ENCODE measurements at places on chromosomes 6 and 20.

- no peak for DNase-seq
Observed at GRCh38 chr20:44582311-44583025, at the start of gene PKIG. TSS of gene PKIG (plus strand) at chr20:44582579. CDS start at chr20:44614557, 31,978 bp downstream.

DNA sequence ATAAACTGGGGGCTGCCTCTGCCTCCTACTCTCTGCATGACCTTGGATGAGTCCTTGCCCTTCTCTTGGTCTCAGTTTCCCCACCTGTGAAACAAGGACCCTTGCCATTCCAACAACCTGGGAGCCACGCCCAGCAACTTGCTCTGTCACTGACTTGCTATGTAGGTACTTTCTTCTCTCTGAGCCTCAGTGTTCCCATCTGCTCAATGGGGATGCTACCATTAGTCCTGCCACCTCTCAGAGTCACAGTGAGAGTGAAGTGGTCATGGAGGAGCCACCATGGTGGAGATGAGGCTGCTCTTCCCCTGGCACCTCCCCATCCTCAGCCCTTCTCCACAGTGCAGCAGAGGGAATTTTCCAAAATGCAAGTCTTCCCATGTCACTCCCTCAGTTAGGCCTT is 70.6 kb downstream of the CDH22 start:
- no peak for DNase-seq

GRCh38 chr6:132259070-132259469 is 142.2 kb downstream of the MOXD1 start:
- no peak for DNase-seq

DNA sequence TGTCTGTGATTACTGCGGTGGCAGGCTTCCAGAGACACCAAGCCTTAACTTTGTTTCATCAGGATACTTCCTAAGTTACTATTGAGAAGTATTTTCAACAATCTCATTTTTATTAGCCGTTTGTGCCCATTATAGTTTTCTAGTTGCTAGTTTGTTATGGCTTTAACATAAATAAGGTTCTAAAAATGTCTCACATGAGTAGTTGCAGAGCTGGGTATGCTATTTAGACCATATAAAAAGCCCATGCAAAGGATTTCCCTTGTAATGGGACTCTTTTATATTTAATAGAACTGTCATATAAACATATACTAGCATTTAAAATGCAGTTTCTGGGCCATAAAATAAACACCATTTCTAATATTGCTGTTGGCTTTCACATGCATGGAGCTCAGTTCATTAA is 205.3 kb upstream of the TCF21 start:
- no peak for DNase-seq

GRCh38 chr6:41785689-41786450 is 1.6 kb upstream of the TOMM6 start:
- DNase-seq, result no peak

GRCh38 chr6:156850353-156850752 is 73.2 kb downstream of the ARID1B start:
- DNase-seq, result no peak

- no peak for DNase-seq
Observed at GRCh38 chr20:49620364-49621240, 52.7 kb upstream of the PTGIS start.

- DNase-seq, result no peak
Observed at GRCh38 chr6:74598462-74599393, 607.1 kb downstream of the COL12A1 start.

DNA sequence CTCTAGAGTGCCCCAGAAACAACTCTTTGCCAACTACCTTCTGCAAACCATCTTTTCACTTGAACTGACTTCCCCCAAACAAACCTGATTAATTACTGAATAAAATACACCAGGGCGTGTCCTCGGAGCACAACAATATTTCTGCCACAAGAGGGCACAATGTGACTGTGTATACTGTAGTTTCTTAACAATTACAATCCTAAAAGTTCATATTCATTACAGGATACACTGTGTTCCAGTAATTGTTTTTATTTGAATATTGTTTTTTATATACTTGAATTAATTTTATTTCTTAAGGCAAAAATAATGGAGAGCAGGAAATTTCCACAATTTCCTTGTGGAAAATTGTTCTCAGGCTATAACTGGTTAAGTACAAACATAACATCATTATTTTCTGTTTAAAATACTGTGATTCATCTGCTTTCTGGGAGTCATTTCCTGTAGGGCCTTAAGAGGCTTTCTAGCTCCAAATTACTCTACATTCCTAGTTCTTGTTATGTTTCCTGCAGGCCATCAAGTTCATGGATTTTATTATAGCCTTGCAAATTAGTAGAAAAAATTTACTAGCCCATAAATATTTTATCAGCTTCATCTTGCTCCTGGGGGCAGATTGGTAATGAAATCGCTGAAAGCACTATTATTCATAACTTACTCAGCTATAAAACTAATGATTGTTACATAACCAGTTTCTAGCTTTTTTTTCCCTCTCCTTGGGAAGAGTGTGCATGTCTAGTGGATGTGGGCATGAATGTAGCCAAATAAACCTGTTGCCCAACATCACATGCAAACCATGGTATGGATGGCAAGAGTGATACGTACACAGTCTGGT is 51.9 kb upstream of the SLC22A16 start:
- DNase-seq, result no peak

- DNase-seq, result no peak
Observed at GRCh38 chr6:152270301-152270925, 366.7 kb downstream of the SYNE1 start.

DNA sequence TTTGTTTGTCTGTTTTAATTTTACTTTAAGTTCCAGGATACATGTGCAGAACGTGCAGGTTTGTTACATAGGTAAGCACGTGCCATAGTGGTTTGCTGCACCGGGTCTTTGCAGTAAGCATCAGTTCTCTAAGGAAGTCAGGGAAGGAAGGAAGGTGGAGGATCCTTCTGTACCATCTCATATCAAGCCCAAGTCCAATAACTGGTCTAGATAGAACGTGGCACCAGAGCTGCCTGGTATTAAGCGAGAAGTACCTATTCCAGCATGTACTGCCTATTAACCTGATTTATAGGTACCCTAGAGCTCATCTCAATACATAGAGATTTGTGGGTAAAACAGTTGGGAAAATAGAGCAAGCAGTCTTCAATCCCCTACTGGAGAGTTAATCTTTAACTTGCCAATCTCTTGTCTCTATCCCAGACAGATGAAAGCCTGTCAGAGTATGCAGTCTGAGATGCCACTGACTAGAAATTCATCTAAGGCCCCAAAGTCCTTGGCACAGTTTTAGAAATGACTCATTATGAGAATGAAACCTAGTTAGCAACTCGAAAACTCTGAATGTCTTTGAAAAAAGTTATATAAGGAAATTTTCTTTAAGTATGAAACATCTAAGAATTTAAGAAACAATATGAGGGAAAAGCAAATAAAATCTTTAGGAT is 144.9 kb downstream of the TFAP2A start:
- no peak for DNase-seq

- DNase-seq, result no peak
Observed at GRCh38 chr6:38305995-38306681, 333.6 kb downstream of the BTBD9 start.

DNA sequence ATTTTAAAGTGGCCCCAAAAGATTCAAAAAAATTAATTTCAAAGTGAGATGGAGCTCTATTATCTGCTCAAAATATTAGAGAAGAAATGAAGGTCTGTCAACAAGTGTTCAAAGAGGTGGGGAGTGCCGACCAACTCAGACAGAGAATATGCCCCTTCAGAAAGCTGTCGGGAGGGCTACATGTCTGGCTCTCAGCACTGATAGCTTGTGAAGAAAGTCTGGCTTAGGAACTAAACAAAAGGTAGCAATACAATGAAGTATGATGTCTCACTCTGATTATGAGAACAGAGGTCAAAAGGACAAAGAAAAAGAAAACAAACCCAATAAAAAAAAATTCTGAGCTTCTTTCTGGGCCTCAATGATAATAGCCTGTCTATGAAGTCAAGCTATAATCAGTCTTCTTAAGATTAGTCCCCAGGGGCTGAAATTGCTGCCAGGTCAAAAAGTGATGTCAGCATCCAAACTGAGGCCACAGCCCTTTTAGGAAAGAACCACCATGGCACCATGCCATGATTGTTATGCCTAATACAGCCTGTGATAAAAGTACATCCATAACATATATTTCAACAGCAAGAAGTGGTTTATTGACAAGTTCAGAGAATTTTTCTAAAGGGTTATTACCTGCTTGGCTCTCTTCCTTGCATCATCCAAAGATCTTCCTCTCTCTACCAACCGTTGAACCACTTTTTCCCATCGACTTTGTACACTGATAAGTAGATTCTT is 150.9 kb downstream of the DST start:
- DNase-seq, result no peak

GRCh38 chr20:34876406-34877282 is at the start of gene ACSS2:
TSS of gene ACSS2 (plus strand) at chr20:34876612. CDS start at chr20:34876646, 34 bp downstream.
- DNase-seq, result peak; percentile 95

DNA sequence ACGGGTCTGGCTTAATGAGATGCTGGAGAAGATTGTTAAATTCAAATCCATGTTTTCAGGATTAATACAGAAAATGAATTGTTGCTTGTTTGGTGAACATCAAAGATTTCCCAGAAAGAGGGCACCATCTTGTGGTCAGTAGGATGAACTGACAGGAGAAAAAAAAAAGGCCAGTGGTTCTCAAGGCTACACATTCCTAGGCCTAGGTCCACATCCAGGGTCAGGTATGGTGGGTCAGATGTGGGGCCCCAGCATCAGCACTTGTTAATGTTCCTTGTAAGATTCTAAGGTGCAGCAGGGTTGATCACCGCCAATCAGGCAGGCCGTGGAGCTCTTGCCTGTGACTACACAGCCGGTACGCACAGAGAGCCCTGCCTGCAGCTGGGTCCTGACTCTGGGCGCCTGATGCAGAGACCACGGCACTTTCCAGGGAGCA is 34.0 kb upstream of the FOXO3 start:
- DNase-seq, result no peak

GRCh38 chr6:5892669-5893068 is 114.1 kb downstream of the NRN1 start:
- no peak for DNase-seq

GRCh38 chr6:91435630-91436029 is 848.8 kb upstream of the MAP3K7 start:
- no peak for DNase-seq

DNA sequence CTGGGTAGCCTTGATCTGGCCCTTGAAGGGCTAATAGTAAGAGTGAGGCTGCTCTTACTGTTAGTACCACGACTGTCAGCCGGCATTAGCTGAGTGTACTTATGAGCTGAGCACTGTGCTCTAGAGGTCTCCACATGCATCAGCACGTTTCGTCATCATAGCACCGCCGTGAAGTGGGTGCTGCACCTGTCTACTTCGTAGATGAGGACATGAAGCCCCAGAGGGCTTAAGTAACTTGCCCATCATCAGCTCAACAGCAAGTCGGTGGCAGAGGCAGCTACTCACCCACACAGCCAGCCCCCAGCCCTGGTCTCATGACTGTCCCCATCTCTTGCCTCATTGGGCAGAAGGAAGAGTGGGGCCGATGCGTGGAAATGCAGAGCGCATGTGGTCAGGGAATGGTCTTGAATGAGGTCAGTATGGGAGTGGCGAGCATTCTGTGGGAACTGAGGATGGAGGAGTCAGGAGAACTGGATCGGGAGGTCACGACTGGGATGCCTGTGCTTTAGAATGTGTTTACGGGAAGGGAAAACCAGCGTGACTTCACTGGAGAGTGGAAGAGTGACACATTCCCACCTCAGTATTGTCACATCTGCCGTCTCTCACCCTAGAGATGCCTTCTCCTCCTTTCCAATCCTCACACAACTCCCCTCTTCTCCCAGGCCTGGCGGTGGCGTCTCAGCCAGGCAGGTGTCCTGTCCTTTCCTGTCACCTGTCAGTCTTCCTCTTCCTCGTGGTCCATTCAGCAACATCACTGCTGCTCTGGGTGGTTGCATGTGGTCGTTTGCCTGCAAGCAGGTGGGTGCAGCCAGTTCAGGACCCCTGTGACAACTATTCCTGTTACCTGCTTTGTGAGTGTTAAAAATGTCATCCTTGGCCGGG is 6.0 kb downstream of the SYTL3 start:
- DNase-seq, result no peak

DNA sequence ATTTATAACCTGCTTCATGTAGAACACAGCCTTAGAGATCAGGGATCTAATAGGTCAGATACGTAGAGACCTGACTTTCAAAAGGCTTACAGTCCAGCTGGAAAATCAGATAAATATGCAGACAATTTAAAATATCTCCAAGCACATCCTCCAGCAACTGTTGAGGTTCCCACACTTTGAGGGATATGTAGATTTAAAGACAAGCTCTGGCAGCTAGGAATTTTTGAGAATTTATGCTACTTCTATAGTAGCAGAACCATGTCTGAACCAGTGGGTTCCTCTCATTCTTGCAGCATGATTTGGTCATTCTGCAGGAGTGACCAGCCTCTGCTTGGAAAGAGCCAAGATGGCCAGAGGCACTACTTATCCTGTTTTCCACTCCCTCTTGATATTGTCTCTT is 60.5 kb downstream of the CYB5R4 start:
- no peak for DNase-seq

DNA sequence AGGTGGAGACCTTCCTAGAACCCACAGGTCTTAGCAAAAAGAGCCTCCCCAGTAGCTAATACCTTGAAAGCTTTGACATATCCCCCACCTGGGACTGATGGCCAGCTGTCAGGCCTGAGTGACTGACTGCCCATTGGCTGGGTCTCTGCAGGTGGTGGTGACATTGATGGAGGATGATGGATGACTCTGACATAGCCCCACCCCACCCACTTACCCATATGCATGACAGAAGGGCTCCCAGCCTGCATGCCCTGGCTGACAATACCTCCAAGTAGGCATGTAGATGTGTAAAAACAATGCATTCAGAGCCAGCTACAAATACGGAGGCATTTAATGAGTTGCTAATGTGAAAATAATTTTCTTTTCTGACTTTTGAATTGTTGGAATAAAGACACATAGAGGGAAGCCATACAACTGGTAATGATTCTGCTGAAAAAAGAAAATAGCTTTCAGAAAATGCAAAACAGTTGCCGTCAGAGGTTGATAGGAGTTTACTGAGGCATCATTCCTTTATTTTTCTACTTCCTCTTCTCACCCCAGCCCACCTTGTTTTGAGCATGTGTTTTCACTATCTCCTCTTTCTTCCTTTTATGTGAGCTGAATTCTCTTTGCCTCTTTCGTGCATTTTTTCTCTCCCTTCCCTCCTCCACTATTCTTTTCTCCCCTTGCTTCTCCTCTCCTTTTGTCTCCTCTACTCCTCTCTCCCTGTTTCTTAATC is 70.6 kb downstream of the OLIG3 start:
- no peak for DNase-seq

DNA sequence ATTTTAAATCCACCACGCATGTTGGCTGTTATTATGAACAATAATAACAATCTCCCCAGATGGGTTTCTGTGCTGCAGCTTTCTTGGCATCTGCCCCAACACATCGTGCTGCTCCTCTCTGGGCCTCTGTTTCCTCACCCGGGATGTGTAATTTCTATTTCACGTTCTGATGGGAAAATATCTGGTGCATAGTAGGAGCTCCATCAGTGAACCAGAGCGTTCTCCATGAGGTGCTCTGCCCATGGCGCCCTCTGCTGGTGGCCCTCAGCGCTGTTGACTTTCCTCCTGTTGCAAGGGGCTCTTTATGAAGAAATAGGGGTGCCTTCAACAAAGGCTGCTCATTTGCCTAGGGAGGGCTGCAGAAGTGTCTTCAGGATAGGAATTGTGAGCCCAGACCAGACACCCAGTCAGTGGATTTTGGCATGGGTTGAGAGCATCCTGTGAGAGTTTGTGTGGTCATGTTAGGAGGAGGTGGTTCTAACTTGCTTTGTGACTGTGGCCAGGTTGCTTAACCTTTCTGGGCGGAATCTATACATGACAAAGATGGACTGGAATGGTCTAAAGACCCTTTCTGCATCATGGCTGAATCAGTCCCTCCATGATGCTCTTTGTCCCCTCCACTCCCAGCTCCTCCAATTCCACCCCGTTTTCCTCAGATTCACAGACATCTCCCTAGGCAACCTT is 8.1 kb downstream of the SCRT2 start:
- peak; percentile 36 for DNase-seq

- no peak for DNase-seq
Observed at GRCh38 chr6:29590218-29590808, 5.4 kb downstream of the OR2H2 start.
